Activated CD8-positive, alpha-beta T cell treated with anti-CD3 and anti-CD28 coated beads, Interleukin-2, amount 10 ng/mL, durations not matched to agents 7 days and 5 days (primary cell): ENCODE measurements at places on chromosomes 1 and 21.
A peak's percentile ranks its signal among the peaks of the same experiment; 100 is the strongest.

DNA sequence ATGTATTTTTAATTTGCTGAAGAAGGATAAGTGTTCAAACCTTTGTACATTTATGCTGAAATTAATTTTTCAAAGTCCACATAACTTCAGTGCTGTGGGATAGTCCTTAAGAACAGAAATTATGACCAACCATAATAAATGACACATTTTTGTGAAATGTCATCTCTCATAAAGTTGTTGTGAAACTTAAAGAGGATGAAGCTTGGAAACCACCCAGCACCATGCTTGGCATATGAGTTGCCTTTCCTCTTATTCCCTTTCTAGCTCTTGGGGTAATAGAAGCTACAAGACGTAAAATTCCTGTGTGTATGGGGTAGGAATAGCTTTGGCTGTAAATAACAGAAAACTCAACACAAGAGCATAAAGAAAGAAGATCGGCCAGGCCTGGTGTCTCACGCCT lies 18.9 kb upstream of the USP24 start:
- H3K27me3 ChIP-seq = peaks cover 6% of the 10 kb centered on the region
- no peak overlapping the region for H3K4me3 ChIP-seq
- no peak for DNase-seq
- H3K36me3 ChIP-seq = no peaks in the 10 kb centered on the region

DNA sequence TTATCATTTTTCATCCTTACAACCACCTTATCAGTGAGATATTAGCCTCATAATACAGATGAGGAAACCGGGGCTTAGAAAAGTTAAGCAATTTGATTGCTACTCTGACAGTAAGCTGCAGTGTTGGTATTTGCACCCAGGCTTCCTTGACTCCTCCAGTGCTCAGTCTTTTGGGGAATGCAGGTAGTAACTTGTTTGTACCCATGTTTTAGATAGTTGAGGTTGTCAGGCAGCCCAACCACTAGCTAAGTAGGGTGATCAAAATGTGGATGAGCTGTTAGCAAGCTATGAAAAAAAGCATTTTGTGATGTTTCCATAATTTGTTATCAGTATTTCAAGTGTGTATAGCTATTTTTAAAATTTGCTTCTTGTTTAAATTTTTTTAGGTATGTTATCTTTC lies 80.8 kb downstream of the SASS6 start:
- H3K4me3 ChIP-seq = no peak overlapping the region
- H3K27me3 ChIP-seq = no peaks in the 10 kb centered on the region

- H3K27ac ChIP-seq = no peak overlapping the region
- peaks cover 10% of the 10 kb centered on the region for H3K27me3 ChIP-seq
- H3K4me3 ChIP-seq = no peak overlapping the region
- DNase-seq = no peak
Measured at GRCh38 chr1:153357076-153357852, 390 bp upstream of the S100A9 start.

DNA sequence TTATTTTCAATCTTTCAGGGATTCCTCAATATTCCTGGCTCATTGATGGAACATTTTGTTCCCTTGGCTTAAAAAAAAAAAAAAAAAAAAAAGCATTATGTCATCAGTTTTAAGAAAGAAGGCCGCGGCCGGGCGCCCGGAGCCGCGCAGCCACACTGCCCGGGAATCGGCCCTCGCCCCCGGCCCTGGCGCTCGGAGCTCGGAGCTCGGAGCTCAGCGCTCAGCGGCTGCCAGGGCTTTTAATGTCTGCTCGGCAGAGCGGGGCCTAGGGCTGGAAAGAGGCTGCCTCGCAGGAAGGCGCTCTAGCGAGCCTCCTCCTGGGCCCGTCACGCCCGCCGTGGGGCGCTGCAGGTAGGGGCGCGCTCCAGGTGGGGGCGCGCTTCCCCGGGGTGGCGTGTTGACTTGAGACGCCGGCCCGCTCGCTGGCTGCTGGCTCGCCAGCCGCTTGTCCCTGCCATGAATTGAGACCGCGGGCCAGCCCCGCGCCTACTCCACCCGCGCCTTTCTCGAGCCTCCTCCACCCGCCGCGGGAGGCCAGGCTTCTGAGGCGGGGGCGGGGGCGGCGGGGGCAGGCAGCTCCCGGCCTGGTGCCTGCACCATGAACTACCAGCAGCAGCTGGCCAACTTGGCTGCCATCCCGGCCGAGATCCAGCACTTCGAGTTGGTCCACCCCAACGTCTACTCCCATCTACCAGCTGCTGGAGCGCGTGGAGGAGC lies 5.4 kb upstream of the TDRD5 start:
- no peaks in the 10 kb centered on the region for H3K4me1 ChIP-seq
- H3K27me3 ChIP-seq = peaks cover 41% of the 10 kb centered on the region
- no peak for DNase-seq
- no peaks in the 10 kb centered on the region for H3K36me3 ChIP-seq
- no peak overlapping the region for H3K4me3 ChIP-seq
- no peak overlapping the region for H3K27ac ChIP-seq

DNA sequence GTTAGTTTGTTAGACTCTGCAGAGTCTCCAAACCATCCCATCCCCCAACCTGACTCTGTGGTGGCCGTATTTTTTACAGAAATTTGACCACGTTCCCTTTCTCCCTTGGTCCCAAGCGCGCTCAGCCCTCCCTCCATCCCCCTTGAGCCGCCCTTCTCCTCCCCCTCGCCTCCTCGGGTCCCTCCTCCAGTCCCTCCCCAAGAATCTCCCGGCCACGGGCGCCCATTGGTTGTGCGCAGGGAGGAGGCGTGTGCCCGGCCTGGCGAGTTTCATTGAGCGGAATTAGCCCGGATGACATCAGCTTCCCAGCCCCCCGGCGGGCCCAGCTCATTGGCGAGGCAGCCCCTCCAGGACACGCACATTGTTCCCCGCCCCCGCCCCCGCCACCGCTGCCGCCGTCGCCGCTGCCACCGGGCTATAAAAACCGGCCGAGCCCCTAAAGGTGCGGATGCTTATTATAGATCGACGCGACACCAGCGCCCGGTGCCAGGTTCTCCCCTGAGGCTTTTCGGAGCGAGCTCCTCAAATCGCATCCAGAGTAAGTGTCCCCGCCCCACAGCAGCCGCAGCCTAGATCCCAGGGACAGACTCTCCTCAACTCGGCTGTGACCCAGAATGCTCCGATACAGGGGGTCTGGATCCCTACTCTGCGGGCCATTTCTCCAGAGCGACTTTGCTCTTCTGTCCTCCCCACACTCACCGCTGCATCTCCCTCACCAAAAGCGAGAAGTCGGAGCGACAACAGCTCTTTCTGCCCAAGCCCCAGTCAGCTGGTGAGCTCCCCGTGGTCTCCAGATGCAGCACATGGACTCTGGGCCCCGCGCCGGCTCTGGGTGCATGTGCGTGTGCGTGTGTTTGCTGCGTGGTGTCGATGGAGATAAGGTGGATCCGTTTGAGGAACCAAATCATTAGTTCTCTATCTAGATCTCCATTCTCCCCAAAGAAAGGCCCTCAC lies at the start of gene OLIG2:
TSS of gene OLIG2 (plus strand) at position 447 of the 954 bp plus-strand sequence. CDS start 928 bp downstream, outside the sequence.
- no peak for DNase-seq
- H3K36me3 ChIP-seq = peaks cover 8% of the 10 kb centered on the region
- peak within 1 kb of the TSS; percentile 45 for H3K4me3 ChIP-seq
- H3K27me3 ChIP-seq = peaks cover 87% of the 10 kb centered on the region
- H3K4me1 ChIP-seq = peaks cover 33% of the 10 kb centered on the region
- peak within 1 kb of the TSS; percentile 60 for H3K27ac ChIP-seq

- peaks cover 11% of the 10 kb centered on the region for H3K36me3 ChIP-seq
- H3K27ac ChIP-seq = no peak overlapping the region
- no peak for DNase-seq
- peaks cover 9% of the 10 kb centered on the region for H3K27me3 ChIP-seq
- peaks cover 29% of the 10 kb centered on the region for H3K4me1 ChIP-seq
Measured at GRCh38 chr1:46721686-46722205, 2.8 kb upstream of the EFCAB14 start.

- no peaks in the 10 kb centered on the region for H3K4me1 ChIP-seq
- no peak overlapping the region for H3K4me3 ChIP-seq
- H3K27ac ChIP-seq = no peak overlapping the region
- no peaks in the 10 kb centered on the region for H3K36me3 ChIP-seq
- no peak for DNase-seq
- peaks cover 6% of the 10 kb centered on the region for H3K27me3 ChIP-seq
Measured at GRCh38 chr1:95098196-95098595, 19.0 kb upstream of the TLCD4 start.

GRCh38 chr1:5645929-5646328 lies 346.3 kb downstream of the NPHP4 start:
- no peak overlapping the region for H3K4me3 ChIP-seq
- H3K4me1 ChIP-seq = no peaks in the 10 kb centered on the region
- H3K27me3 ChIP-seq = peaks cover 6% of the 10 kb centered on the region
- no peak for DNase-seq
- H3K36me3 ChIP-seq = no peaks in the 10 kb centered on the region
